ENCODE measurements at places on chromosomes 1 and 21.

DNA sequence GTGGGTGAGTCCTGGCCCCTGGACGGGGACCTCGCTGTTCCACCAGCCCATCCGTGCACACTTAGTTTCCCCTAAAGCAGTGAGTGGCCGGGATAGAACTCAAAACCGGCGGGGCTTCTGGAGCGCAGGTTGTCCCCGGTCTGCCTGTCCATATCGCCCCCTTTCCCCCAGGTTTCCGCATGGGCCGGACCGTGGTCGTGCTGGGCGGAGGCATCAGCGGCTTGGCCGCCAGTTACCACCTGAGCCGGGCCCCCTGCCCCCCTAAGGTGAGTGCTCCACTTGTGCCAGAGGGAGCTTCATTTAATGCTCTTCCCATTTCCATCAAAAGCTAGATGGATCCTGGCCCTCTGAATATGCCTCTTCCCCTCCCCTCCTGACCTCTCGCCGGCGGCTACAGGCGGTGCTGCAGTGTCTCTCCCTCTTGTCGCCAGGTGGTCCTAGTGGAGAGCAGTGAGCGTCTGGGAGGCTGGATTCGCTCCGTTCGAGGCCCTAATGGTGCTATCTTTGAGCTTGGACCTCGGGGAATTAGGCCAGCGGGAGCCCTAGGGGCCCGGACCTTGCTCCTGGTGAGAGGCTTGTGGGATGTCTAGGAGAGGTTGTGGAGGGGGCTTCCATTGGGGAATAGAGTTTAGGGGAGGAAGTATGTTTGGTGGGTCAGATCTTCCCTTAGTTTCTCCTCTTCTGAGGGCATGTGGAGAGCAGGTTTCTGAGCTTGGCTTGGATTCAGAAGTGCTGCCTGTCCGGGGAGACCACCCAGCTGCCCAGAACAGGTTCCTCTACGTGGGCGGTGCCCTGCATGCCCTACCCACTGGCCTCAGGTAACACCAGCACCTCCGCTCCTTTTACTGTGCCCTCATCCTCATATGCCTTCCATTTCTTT, 683 bp downstream of the PPOX start:
- DNase-seq = no peak

GRCh38 chr1:228666686-228667623, 68.3 kb upstream of the RHOU start:
- DNase-seq = no peak

GRCh38 chr1:82153752-82154151, 353.0 kb downstream of the ADGRL2 start:
- DNase-seq = no peak

GRCh38 chr1:107919953-107920352, 45.0 kb downstream of the VAV3 start:
- no peak for DNase-seq

DNA sequence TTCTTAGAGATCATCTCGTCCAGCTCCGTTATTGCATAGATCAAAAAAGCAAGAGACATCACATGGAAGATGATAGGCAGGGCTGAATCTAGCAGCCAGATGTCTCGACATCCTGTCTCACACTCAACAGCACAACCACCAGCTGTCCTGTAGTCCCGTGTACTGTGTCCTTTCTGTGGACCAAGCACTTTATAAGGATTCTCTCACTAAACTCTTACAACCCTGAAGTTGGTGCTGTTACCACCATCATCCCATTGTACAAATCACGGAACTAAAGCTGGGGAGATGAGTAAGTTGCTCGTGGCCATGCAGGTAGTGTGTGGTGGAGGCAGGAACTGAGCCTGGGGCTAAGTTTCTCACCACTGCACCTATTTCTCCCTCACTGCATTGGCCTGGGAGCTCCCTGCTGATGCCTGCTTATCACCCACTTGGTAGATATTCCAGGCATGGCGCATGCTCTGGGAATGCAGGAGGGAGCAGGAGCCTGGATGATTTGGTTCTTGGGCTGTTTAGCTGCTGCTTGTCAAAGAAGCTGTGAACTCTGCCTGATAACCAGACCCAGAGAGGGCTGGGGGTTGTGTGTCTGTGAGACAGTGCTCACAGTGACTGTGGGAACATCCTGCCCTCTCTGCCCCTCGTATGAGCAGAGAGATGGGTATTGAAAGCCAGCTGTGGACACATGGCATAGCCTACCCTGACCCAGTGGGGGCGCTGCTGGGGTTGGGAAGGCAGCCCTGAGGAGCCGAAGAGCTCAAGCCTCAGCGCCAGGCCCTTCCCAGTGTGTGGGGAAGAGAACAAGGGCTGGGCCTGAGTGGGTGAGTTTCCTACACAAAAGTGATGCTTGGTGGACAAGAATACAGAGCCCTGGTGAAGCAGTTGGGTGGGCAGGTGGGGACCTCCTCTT, 13.6 kb downstream of the PPFIA4 start:
- DNase-seq = no peak

DNA sequence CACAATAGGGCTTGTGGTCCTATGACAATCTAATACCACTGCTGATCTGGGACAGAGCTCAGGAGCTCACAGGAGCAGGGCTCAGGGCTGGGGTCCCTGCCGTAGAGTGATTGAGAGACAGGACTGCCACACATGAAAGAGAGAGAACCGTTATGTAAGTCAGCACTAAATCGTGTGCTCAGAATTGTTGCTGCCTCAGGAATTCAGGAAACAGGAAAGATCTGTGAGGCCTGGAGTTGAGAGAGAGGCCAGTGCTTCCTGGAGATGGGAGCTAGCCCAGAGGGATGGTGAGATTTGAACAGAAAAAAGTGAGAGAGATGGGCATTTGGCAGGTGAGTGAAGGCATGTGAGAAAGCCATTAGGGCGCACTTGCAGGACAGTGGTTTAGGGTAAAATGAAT, 17.5 kb upstream of the ACBD6 start:
- DNase-seq = no peak

DNA sequence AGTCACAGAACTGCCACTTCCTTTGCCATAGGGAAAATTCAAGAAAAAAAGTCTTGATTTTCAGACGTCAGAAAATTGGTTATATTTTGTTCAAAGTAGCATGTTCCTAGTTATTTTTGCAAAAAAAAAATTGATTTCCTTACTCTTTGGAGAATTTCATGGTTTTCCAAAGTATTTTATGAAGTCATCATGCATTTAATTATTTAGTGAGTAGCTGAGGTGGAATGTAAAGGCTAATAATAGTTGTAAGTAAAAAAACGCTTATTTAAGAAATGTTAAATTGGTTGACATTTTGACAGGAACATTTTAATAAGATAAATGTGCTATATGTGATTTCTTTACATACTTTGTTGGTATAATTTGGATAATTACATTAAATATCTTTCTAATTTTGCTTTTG, 20.8 kb downstream of the TSEN15 start:
- no peak for DNase-seq

DNA sequence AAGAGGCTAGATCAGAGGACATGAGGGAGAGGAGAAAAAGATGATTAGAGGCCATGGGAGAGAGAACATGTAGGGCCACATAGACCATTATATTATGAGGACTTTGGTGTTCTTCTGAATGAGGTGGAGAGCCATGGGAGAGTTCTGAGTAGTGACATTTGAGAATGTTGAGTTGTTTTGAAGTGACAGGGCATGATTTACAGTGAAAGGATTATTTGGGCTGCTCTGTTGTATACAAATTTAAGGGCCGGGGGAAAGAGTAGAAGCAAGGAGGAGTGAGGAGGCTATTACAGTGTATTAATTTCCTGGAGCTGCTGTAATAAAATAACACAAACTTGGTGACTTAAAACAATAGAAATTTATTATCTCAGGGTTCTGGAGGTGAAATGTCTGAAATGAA, 102.5 kb upstream of the RGS4 start:
- no peak for DNase-seq

DNA sequence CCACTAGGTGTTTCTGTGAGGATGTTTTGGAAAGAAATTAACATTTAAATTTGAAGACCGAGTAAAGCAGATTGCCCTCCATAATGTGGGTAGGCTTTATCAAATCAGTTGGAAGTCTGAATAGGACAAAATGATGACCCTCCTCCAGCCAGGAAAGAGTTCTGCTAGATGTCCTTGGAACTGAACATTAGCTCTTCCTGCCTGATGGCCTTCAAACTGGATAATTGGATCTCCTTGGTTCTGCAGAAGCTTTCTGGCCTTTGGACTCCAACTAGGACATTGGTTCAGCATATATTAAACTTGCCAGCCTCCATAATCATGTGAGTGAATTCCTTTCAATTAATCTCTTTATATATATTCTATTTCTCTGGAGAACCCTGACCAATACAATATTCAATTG, 4.4 kb upstream of the GLRX2 start:
- no peak for DNase-seq

Measured in activated naive CD4-positive, alpha-beta T cell (primary cell).